Right ventricle myocardium inferior (tissue), 1 donor: ENCODE measurements at places on chromosomes 4 and X. TPM values are rescaled to one million over a fixed set of nuclear protein-coding genes. Genes with fewer than 3 reads are reported as not detected.

USP27X gene
- total RNA-seq: 1.8 TPM

ATP2B3 gene
- total RNA-seq: not detected

DNAAF6 gene
- total RNA-seq: not detected

DNA sequence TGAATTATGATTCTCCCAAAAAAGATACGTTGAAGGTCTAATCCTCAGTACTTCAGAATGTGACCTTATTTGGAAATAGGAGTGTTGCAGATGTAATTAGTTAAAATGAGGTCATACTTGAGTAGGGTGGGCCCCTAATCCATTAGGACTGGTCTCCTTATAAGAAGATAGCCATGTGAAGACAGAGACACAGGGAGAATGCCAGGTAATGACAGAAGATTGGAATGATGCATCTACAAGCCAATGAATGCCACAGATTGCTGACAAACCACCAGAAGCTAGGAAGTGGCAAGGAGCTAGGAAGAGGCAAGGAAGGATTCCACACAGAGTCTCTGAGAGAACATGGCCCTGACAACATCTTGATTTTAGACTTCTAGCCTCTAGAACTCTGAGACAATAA is 7.4 kb upstream of the RPS6KA3 start:
- no peak for DNase-seq

- DNase-seq: no peak
Measured at GRCh38 chr4:168335621-168336020, 17.1 kb upstream of the DDX60 start.

DNA sequence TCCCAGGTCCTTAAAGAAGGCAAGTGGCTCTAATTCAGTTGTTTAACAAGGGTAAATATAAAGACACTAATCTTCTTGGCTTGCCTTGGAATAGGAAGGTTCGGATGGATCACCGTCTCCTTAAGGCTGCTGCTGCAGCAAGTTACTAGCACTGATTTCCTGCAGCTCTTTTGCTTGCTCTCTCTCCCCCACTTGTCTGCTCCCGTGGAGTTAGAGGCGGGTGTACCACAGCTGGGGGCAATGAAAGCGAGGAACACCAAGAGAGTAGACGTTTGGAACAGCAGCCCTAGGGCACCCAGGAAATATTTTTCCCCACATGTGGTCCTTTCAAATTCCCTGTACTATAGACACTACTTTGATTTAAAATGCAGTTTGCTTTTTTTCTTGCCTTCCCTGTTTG is 202.2 kb downstream of the SH2D1A start:
- DNase-seq: no peak

DNA sequence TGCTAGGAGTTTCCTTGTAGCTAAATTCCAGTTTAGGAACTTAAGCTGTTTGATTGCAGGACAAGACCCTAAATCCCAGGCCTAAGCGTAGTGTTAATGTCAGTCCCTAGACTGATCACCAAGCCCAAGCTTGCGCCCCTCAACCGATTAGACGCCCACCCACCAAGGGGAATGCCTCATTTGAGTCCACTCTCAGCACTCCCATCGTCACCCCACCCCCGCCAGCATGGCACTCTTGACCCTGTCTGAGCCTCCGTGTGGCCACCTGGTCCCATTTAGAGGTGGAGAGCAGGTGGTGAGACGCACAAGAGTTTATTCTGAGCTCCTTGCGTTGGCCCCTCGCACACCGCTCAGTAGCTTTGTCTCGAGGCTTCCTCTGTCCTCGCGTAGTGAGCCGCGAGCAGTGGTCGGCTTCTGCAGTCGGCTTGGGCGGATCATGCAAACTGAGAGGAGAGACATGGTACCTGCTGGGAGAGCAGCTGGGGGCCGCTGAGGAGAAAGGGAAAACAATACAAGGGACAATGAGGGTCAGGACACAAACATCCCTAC is 48.5 kb upstream of the ZNF157 start:
- no peak for DNase-seq

- DNase-seq: no peak
Measured at GRCh38 chr4:2510351-2511259, 25.8 kb upstream of the FAM193A start.
